Kidney epithelial cell (primary cell): ENCODE measurements at places on chromosomes 6 and 20. TPM values are rescaled to one million over a fixed set of nuclear protein-coding genes. Genes with fewer than 3 reads are reported as not detected.

- no peak for DNase-seq
These were observed 15.5 kb upstream of the BMP7 start for GRCh38 chr20:57281900-57282299.

DNA sequence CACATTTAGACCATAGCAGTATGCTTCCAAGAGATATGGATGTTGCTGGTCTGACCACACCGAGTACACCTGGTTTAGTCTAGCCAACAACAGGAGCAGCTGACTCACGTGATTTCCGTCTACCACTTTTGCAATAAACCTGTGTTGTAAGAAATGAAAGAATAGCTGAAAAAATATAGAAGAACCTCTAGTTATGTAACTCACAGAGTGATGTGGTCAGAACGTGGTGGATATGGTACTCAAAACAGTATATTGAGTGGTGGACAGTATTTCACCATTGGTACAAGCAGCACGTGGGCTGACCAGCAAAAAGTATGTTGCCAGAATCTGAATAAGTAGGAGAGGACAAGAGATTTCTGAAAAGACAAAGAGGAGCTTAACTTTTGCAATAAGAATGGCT, 226.9 kb downstream of the TBC1D7 start:
- DNase-seq, result no peak

The BNIP5 gene
- 0.07 TPM in 1 of 2 replicates, not detected in the other for total RNA-seq

DNA sequence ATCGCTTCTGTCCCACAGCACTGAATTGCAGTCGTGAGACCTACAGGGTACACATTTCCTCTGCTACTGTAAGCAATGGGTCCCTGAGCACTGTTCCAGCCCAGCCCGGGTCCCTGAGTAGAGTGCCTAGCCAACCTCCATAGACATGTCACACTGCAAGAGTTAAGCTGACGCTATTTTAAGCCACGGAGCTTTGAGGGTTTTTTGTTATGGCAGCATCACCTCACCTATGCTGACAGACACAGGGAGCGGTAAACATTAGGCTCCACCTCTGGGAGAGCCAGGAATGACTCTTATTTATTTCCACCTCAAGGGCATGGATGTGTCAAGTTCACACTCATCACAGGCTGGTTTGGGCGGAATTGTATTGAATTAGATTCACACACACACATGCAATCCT, 45.1 kb downstream of the GRM4 start:
- no peak for DNase-seq

DNA sequence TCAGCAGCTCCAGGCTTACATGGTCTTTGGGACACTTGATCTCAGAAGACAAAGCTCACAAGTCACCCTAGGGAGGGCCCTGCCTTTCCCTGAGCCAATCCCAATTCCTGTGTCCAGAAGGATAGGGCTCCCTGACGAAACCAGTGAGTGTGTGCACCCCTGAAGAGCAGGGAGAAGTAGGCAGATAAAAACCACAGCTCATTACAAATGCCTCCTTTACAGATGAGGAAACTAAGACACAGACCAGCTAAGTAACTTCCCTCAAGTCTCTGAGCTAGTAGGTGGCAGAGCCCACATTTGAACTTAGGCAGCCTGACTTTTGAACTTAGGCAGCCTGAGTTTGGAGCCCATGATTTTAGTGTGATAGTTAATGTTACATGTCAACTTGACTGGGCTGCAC, 6.7 kb upstream of the ZFAND3 start:
- no peak for DNase-seq

The MROH8 gene
- total RNA-seq, result 0.13 and 1.4 TPM in 2 replicates

DNA sequence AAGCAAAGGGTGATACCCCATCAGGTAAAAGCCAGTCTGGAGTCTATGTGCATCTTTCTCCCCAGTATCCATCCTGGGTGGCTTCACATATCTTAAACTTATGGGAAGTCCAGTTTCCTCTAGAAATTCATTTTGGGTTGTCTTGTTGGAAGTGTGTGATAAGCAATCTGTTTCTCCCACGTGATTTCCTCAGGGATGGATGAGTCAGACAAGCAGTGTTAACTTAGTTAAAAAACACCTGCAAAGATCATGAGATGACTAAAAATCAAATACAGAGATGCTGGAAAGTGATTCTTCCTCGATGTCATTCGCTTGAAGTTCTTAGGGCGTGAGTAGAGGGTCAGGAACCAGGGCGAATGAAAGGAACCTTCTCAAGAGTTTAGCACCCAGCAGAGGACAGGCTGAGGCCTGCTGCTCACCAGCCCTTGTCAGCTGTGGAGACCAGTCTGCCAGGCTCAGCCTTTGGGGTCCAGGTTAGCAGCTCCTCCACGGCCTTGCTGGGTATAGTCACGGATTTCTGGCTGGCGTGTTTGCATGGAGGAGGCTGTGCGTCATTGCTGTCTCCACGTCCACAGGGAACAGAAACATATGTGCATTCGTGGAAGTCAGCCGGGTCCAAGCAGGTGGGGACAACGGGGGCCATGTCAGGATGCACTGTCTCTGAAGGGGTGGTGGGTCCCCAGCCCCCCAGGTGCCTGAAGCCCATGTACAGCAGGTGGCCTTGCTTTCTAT, 2.8 kb upstream of the PNPLA1 start:
- no peak for DNase-seq

DNA sequence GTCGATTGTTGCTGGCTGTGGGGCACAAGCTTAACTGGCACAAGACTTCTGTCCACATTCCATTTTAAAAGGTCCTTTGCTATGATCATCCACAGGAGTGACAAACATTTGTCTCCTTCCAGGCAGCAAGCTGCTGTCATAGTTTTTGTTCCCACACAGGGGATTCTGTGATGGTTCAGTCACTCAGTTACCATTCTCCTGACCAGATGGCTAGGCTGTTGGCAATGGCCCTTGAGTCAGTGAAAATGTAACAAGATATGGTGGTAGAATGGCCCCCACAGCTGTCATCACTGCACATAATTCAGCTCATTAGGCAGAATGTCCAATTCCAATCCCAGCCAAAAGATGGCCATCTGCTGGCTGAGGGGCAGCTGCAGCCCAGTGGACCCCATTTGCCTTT, 13.7 kb downstream of the BPIFA1 start:
- DNase-seq, result no peak

GRCh38 chr20:2691663-2692035, 931 bp upstream of the EBF4 start:
- DNase-seq, result no peak

GRCh38 chr6:134078166-134078565, 25.7 kb upstream of the SLC2A12 start:
- no peak for DNase-seq

DNA sequence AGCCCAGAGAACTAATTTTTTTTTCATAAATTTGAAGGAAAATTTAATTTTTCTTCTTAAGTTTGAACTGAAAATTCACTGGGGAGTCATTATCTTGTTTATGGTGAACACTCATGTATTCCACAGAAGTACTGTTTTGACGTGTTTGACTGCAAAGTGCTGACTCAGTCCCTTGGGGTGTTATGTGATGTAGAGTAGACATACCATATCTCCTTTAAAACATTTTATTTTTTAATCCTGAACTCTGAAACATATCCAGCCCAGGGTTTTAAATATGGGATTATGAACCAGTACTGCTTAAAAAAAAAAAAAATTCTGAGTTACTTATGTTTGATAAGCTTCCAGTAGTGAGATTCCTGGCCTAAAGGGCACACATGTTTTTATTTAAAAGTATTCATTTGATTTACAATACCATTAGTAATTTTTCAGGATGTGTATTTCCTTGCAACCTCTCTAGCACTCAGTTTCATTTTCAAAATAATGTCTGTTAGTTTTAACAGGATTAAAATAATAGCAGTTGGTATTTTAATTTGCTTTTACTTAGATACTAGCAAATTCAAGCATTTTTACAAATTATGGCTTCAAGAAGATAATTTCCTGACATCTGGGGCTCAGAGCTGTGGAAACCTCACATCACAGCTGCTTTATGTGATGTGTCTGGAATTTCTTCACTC, 81.7 kb upstream of the PDE10A start:
- no peak for DNase-seq

GRCh38 chr6:42375007-42375635, 76.6 kb downstream of the TRERF1 start:
- no peak for DNase-seq

The SMIM8 gene
- total RNA-seq, result 2.5 and 3.3 TPM in 2 replicates

The NKAIN4 gene
- total RNA-seq, result 65.4 and 107 TPM in 2 replicates

DNA sequence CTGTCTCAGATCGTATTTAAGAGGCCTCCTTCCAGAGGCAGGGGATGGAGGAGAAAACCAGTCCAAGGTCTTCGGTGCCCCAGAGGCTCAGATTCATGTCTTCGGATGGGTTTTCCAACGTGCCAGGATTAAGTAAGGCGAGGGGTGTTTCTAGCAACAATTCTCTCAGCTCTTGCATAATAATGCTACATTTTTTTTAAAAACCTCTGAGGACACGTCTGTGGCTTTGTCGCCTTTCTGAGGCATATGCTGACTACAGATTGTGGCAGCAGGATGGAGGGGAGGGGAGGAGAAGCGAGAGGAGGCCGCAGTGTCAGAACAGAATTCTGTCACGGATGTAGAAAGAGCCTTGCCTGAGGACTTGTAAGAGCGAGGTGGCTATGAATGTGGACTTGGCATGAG, 17.7 kb upstream of the CCDC167 start:
- no peak for DNase-seq

GRCh38 chr6:162371121-162371520, 356.4 kb downstream of the PRKN start:
- DNase-seq, result no peak

DNA sequence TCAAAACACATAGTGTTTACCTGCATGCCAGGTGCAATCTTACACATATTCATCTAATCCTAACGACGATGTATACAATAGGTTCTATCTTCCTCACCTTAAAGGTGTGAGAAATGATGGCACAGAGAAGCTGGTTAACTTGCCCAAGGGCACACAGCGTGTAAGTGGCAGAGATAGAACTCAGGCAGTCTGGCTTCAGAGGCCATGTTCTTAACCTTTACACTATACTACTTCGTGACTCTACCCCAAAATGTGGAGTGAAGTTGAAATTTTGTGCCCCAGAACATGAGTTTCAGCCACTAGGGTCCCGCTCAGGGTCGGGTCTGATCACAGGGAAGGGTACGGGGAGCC, 584 bp downstream of the VPS52 start:
- no peak for DNase-seq

DNA sequence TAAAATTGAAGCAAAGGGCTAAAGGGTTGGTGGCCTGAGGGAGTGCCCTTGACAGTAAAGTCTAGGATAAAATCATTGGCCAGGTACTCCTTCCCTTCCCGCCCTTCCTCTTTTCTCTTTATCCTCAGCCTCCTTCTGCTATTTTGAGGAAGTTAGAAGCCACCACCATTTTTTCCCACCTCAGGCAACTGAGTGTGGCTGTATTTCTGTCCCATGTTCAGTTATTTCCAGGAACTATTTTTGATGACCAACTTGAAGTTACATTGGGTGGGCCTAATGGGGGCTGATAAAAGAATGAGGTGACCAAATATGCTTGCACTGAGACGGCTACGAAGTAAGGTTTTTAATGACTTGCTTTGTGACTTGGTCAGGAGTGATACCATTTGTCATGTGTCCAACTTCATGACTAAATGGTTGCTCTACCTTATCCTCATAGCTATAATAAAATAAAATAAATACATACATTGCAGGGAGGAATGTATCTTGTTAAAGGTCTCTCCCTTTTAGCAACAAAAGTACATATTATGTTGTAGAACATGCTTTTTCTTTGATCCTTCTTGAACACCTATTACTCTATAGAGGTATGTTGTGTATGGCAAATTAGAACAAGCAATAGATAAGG, 12.0 kb downstream of the PTPN1 start:
- DNase-seq, result no peak

GRCh38 chr20:64000906-64001305, 20.0 kb downstream of the PRPF6 start:
- DNase-seq, result no peak

GRCh38 chr6:143337201-143337949, 113.1 kb downstream of the ADAT2 start:
- DNase-seq, result no peak

DNA sequence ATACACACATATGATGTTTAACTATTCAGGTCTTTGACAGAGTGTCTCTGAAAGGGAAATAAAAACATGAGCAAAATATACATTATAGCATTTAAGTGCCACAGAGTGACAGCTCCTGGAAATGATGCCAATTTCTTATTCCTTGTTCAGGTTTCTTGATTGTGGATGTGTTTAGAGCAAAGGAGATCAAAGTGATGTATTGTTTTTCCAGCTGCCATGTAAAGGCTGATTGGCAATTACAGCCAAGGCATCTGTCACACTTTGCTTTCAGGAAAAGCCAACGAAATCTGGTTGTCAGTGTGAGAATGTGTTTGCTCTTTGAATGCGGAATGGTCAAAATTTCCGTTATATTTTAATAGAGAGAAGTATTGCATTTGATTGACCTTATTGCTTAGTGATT, 347.8 kb upstream of the FLRT3 start:
- DNase-seq, result no peak

DNA sequence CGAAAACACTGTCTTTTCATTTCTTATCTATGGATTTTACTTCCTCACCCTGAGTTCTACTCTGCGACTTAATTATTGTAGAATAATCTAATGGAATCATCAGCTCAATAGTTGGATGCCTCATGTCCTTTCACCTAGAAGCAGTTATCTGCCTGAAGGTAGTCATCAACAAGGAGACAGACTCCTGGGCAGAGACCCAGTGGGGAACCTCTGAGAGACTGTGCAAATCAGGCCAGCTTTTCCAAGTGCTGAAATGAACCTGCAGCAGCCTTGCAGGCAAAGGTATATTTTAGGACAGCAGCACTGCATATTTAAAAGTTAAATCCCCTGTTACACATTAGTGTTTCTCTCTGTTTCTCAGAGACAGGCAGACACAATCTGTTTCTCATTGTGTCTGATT, 99.7 kb upstream of the STMND1 start:
- DNase-seq, result no peak

GRCh38 chr6:85620308-85620707, 22.4 kb downstream of the SYNCRIP start:
- DNase-seq, result no peak

- no peak for DNase-seq
These were observed 35.7 kb downstream of the CD83 start for GRCh38 chr6:14153228-14153627.

GRCh38 chr20:4665591-4665990, 56.1 kb upstream of the PRND start:
- DNase-seq, result no peak

GRCh38 chr6:11665604-11666326, 112.8 kb downstream of the ADTRP start:
- DNase-seq, result no peak
